ENCODE measurements at places on chromosomes 11 and 22.

DNA sequence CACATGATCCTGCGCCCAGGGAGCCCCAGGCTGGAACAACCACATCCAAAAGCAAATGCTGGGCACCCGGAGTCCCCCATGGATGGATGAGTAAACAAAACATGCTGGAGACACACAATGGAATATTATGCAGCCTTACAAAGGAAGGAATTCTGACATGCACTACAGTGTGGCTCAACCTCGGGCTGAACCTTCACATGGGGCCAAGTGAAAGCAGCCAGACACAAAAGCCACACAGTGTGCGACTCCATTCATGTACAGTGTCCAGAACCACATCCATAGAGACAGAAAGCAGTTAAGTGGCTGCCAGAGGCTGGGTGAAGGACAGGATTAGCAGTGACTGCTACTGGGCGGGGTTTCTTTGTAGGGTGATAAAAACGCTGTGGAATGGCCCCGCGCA lies 10.1 kb downstream of the POLR3H start:
- DNase-seq: no peak

DNA sequence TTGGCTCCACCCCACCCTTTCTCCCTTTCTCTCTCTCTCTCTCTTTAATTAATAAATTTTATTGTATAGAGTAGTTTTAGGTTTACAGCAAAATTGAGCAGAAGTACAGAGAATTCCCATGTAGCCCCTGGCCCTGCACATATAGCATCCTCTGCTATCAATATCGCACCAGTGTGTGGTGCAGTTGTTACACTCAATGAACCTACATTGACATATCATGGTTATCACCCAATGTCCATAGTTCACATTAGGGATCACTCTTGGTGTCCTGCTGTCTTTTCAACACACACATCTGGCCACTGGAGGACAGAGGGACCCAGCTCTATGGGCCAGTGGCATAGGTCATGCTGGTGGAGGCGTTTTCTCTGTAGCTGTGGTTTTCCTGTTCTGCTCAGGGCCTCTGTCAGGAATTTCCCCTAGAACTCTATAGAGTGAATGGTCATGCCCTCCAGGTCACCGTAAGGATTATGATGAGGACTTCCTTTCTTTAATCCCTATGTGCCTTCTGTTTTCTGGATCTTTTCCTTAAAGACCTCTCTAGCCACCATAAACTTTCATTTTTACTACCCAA lies 98.2 kb upstream of the NAV2 start:
- no peak for DNase-seq

DNA sequence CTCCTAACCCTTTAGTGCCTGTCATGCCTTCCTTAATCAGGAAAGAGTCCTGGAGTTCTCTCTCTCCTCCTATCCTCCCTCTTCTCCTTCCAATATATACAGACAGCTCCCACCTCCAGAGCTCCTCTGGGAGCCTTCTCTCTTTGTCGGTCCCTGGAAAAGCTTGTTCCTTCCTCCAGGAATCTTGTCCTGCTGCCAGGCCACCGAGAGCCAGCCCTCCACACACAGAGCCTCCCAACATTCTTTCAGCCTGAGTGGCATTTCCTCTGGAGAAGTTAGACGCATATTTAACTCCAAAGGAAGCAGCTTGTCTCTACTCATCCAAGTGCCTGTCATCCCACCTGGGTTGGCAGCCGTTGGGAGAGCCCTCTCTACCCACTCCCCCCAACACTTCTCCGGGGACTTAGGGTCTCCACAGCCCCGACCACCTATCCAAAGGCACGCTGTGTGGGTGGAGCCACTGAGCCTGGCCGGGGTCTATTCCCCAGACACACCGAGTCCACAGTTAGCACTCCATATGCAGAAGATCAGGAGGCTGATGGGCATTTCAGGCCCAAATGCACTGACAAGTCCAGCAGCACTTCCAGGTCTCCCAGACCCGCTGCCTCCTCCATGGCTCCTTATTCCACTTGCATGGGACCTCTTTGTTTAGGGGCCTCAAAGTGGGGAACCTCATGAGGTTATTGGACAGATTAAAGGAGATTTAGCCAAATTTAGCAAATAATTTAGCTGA lies 31.1 kb downstream of the DKK3 start:
- no peak for DNase-seq

DNA sequence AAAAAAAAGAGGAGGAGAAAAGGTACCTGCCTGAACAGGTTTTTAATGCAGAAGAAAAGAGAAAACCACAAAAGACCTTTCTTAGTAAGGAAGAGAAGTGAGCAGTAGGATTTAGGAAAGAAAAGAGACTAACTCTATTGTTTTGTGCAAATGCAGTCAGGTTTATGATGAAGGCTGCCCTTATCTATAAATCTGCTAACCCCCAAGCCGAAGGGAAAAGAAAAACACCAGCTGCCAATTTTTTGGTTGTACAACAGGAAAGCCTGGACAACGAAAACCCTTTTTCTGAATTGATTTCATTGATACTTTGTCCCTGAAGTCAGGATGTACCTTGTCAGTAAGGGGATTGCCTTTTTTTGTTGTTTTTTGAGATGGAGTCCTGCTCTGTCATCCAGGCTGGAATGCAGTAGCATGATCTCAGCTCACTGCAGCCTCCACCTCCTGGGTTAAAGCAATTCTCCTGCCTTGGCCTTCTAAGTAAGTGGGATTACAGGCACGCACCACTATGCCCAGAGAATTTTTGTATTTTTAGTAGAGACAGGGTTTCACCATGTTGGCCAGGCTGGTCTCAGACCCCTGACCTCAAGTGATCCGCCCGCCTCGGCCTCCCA lies 21.2 kb downstream of the POLD4 start:
- no peak for DNase-seq

GRCh38 chr11:132139181-132139580 lies 768.8 kb downstream of the NTM start:
- DNase-seq: no peak

- no peak for DNase-seq
These were observed 6.0 kb downstream of the MALAT1 start for GRCh38 chr11:65504674-65505465.

DNA sequence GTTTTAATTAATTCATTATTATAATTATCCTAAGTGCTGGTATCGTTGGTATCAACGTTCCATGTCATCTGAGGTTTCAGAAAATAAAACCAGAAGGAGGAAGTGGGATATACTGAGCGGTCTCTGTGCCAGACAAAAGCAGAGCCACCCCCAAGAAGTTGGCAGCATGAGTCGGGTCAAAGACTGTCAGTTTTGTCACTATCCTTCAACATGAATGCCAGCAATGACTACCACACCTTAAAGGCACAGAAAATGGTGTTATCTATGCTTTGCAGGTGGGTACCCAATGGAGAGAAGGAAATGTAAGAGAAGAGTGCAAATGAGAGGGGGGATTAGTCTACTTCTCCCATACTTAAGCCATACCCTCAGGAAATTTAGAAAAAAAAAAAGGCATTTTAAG lies 408.5 kb downstream of the OPCML start:
- DNase-seq: no peak

GRCh38 chr11:46353698-46354097 lies 6.4 kb downstream of the DGKZ start:
- DNase-seq: no peak

GRCh38 chr11:32438866-32439489 lies 3.6 kb upstream of the WT1 start:
- DNase-seq: peak; percentile 69

- DNase-seq: no peak
These were observed 4.6 kb downstream of the GNB1L start for GRCh38 chr22:19849835-19850762.

DNA sequence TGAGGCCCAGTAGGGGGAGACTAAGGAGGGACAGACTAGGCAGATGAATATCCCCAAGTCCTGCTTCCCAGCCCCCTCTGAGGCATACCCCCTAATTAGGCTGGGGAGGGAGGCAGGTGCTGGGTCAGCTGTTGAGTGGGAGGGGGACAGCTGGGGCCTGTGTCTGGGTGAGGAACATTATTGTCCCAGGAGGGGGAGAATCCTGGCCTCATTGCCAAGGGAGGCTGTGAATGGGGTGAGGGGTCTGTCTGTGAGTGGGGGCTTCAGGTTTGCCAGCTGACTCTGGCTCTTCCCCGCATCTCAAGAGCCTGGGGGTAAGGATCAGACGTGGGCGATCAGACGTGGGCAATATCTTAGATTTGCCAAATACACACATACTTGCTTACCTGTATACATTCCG lies 2.1 kb downstream of the INPPL1 start:
- DNase-seq: no peak

- no peak for DNase-seq
These were observed 20.6 kb upstream of the VSIG10L2 start for GRCh38 chr11:125925247-125925740.

GRCh38 chr11:47107744-47108143 lies 68.9 kb downstream of the ARFGAP2 start:
- DNase-seq: no peak
